Activated T-helper 9 cell treated with anti-CD3 and anti-CD28 coated beads, Interleukin-2, amount 50 U/mL, for 16 hours (primary cell): ENCODE measurements at places on chromosomes 7 and 10.

DNA sequence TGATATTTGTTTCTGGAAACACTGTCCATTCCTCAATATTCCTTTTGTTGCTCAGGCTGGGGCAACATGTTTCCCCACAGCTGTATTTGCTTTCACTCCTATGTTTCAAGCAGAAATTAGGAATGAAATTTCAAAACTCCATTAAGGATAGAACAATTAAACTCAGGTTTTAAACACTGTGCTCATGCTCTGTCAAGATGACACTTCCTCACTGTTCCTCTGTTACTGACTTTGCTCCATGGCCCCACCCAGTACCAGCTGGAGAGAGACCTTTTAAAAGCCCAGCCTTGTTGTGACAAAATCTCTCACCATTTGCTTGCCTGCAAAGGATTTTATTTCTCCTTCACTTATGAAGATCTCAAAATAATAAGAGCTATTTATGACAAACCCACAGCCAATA, 197.4 kb downstream of the ELMO1 start:
- DNase-seq, result no peak

DNA sequence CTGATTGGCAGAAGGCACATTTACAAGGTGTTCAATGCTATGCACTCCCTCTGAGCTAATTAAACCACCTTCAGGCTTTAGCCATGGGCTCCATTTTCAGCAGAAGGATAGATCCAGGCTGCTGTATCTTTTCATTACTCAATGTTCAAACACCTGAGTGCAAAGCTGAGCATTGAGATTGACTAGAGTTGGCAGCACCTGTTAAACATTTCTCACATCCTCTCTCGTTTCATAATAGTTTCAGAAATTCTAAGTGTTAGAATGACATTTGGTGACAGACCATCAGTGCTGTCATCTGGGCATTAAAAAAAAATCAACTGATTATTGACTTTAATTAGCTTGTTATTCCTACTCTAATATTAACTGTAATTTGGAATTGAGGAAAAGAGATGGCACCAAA, 187.1 kb upstream of the SEMA3E start:
- DNase-seq, result no peak

DNA sequence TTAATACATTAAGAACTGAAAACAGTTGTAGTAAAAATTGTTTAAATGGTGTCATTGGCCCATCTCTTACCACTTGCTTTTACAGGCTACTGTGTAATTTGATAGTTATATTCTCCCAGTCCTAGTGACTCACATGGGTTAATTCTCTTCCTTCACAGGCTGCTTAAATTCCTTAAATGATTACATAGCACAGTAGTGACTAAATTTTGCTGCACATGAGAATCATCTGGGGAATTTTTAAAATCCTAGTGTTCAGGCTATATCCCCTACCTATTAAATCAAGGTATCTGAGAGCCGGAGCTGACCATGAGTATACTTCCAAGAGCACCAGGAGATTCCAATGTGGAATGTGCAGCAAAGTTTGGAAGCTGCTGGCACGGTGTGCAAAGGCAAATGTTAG, 45.3 kb upstream of the ZNF800 start:
- no peak for DNase-seq

GRCh38 chr10:96651998-96652431, 65.2 kb upstream of the TM9SF3 start:
- no peak for DNase-seq

DNA sequence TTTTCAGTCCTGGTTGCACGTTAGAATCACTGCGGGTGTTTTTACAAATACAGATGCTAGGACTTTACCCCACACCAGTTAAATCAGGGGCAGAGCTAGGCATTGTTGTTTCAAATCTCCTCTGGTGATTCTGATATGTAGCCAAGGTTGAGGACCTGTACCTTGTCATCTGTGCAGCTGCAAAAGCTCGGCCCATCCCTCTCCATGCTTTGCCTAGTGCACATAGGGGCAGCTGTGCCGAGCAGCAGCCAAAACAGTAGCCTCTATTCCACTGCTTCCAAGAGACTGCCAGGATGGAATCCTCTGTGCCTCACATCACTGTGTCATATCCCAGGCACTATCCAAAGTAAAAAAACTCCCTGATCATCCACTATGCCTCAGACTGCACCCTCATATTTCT, 181.3 kb downstream of the CDK14 start:
- DNase-seq, result no peak

GRCh38 chr10:106619346-106619745, 545.2 kb downstream of the SORCS1 start:
- DNase-seq, result no peak

- DNase-seq, result no peak
Observed at GRCh38 chr7:127632276-127632910, 14.5 kb upstream of the PAX4 start.

GRCh38 chr7:67100956-67101361, 104.3 kb downstream of the TYW1 start:
- no peak for DNase-seq

- DNase-seq, result no peak
Observed at GRCh38 chr7:106740806-106741205, 79.8 kb upstream of the CCDC71L start.

GRCh38 chr10:75548356-75548755, 116.9 kb downstream of the LRMDA start:
- DNase-seq, result no peak

DNA sequence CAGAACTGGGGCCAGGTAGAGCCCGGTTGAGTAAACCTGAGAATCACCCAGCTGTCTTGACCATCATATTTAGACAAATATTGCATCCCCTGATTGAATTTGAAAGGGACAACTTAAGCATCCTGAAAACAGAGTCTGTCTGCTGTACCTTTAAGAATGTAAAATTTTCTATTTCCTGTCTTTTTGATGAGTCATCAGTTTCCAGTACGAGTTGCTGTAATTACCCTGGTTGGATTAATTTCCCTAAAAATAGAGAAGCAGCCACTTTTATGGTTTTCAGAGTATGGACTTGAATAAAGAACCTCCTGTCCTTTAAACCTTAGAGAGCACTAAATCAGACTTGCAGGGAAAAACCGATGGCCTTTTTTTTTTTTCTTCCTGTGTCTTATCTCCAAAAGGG, 164.6 kb upstream of the SH2B2 start:
- no peak for DNase-seq
